ENCODE measurements at places on chromosomes 2 and 18.
A peak's percentile ranks its signal among the peaks of the same experiment; 100 is the strongest.

- DNase-seq, result no peak
Observed at GRCh38 chr2:11102956-11103860, 52.1 kb upstream of the SLC66A3 start.

GRCh38 chr2:228675646-228676045 is 494.2 kb upstream of the SPHKAP start:
- no peak for DNase-seq

GRCh38 chr2:61244694-61245093 is 82.7 kb downstream of the C2orf74 start:
- DNase-seq, result no peak

GRCh38 chr18:76502551-76502950 is 7.5 kb upstream of the ZNF516 start:
- DNase-seq, result no peak

DNA sequence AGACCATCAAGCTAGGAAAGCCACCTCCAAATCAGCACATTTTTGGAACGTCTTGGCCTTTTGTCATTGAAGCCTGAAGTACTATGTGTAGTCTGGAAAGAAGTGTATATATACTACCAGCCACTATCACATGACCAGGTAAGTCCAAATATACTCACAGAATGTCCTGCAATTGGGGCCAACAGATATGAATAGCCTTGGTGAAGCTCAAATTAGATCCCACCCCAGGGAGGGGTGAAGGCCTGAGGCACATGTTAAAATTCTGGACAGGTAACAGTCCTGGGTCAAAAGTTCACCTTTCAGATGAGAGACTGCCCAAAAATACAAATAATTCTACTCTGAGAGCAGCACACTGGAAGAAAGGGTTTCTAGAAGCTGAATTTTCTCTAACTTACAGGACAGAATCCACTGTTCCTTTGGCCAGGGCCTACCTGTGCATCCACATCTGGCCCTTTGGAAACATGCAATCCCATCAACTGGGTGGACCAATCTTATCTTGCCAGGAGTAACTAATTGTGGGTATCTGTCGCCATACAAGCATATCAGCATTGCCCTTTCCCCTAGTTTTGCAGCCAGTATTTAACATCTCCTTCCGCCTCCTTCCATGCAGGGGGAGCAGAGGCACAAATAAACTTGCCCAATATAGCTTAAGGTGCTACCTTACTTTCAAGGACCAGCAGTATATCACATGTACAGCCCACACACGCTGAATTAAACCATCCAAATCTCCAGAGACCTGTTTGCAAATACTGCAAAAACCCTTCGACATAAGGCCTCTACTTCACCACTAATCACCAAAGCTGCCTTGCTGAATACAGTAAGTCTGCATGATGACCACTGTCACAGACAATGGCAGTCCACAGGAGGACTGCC is 67.8 kb downstream of the EIF5B start:
- no peak for DNase-seq

- DNase-seq, result no peak
Observed at GRCh38 chr2:177535958-177536504, 143.5 kb downstream of the AGPS start.

- no peak for DNase-seq
Observed at GRCh38 chr18:69755856-69756496, 191.7 kb downstream of the CD226 start.

DNA sequence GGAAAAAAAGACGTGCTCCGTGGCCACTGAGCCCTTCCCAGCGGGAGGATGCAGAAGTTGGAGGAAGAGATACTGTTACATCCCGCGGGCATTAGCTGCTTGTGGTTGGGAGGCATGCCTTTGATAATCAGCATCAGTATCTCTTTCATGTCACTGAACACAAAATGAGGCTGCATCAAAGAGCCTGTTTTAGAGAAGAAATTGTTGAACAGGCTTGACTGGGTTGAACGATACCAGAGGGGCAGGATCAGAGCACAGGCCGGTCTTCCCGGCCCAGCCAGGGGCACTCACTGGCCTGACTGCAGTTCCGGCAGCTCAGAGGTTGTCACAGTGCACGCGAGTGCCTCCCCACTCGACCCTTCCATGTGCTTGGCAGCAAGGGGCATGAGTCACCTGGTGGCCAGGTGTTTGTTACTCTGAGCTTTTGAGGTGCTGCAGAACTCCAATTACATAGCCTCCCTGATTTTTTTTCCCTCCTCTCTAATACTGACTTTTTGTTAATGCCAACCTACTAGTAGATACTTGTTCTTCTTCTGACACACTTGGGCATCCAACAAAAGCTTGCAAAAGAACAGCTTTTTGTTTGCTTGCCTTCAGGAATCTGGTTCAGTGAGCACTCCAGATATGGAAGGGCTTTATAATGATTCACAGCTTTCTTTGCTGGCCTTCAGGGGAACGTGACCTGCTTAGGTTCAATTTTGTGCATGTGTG is 121.6 kb downstream of the VAPA start:
- DNase-seq, result no peak

GRCh38 chr18:51739044-51739666 is 541.7 kb upstream of the MEX3C start:
- no peak for DNase-seq

DNA sequence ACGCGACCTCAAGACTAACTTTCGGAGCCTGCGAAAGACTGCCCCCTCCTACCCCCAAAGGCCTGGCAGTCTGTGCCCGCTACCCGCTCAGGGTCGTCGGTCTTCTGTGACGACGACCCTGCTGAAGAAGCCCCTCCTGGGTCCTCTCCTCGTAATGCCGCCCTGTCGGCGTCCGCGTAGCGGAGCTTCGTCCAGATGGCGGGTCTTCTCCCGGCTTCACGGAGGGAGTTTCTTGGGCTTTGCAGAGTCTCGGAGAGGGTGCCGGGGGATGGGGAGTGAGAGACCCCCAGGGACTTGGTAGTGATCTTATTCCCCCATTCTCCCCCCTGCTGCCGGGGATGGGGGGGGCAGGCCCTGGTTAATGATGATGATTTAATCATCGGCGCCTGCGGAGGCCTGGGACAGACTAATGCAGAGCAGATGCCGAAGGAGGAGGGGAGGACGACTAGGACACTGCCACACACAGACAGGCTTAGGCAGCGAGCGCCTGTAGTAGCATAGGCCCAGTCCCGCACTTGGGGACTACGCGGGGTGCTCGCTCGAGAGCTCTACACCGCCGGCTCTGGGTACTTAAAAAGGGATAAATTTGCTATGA is 528 bp upstream of the PCGF1 start:
- no peak for DNase-seq

DNA sequence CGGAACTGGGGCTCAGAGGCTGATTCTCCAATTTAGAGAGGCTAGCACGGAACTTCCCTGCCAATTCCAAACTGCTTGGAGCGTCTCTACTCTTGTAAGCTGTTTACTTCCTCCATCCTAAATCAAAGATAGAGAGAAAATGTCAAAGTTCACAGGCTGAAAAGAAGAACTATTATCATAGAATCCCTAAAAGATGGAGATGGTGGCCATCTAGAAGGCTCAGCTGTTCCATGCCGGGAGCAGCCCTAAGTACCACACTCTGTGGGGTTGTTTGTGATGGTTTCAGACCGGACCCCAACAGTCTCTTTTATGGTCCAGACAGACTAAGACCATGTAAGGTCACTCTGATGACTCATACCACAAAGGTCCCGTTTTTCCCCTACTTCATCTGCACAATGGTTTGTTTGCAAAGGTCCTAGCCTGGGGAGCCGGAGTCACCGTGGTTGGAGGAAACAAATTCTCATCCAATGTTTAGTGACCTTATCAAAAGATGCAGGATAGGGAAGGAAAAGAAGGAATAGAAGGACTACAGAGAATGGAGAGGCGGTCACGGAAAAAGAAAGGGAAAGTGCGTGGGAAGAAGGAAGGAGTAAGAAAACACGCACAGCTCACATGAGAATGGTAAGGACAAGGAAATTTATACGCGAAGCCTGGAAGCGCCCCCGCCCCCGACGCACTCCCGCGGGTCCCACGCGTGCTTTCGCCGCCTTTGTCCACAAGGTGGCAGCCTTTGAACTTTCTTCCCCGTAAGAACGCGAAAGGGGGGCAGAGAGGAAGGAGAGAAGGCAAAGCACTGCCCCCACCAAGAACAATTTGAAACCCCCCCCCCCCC is 453 bp upstream of the ANTXR1 start:
- DNase-seq, result no peak

DNA sequence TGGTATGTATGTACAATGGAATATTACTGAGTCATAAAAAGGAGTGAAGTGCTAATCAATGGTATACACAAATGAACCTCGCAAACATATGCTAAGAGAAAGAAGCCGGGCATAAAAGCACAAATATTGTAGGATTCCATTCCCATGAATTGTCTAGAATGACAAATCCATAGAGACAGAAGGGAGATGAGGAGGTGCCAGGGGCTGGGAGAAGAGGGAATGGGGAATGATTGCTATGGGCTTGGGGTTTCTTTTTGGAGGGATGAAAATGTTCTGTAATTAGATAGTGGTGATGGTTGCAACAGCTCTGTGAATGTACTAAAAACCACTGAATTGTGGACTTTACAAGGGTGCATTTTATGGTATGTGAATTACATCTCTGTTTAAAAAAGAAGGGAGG is 73.5 kb downstream of the GLI2 start:
- DNase-seq, result no peak

- no peak for DNase-seq
Observed at GRCh38 chr2:162317861-162318327, 590 bp downstream of the IFIH1 start.

GRCh38 chr2:68934021-68934420 is 18.7 kb downstream of the GKN2 start:
- DNase-seq, result no peak

DNA sequence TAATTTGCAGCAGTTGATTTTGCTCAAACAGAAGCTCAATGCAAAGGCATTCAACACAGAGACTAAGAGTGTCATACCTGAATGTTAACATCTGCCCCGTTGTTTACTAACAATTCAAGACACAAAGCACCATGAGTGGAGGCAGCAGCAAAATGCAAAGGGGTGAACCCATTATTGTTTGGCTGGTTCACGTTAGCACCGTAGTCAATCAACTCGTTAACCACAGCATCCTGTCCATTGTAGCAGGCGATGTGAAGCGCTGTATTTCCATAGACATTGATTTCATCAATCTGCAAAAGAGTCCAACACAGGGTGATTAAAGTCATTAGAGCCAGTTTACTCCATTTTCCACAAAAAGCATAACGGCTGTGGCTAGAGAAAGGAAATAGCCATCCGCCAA is 189.3 kb downstream of the ANKRD44 start:
- no peak for DNase-seq

DNA sequence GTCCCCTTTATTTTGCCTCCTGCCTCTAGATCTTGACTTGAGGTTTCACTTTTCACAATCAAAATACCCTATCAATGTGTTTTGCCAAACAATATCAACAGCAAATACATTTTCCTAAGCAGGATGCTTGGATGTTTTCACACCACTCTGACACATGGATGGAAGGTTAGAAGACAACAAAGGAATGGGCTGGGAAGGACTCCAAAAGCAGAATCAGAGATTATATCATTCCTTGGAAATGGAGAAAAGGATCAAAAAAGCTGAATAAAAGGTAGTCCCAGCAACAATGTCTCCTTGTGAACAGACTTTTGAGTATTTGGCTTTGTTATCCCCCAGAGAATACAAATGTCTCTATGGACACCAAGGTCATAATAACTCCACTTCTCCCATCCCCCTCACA is 170.8 kb downstream of the ETAA1 start:
- DNase-seq, result no peak

GRCh38 chr2:167114018-167114417 is 225.7 kb downstream of the XIRP2 start:
- no peak for DNase-seq

- no peak for DNase-seq
Observed at GRCh38 chr2:215439404-215439803, 3.5 kb upstream of the FN1 start.

DNA sequence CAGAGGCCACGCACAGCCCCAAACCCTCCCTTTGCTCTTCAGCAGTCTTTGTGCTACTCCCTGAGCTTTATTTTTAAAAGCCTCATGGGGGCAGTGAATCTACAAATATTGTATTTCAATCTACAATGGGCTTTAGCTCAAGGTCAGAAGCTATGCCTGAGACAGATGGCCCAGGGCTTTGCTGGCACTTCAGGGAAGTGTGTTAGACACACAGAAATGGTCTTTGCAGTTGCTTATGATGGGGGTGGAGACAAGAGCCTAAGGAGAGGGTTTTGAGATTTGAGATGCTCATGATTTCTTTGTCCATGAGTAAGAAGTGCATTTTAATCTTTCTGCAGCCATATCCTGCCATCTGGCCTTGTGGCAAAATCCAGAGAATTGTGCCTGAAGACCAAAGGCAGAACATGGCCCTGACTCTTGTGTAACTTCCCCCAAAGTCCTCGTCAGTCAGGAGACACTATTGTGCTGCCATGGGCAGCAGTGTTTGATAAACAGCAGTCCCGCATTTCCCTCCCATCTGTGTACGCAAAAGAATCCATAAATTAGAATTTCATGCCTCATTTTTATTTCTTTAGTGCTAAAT is 92.6 kb downstream of the VAPA start:
- DNase-seq, result no peak

DNA sequence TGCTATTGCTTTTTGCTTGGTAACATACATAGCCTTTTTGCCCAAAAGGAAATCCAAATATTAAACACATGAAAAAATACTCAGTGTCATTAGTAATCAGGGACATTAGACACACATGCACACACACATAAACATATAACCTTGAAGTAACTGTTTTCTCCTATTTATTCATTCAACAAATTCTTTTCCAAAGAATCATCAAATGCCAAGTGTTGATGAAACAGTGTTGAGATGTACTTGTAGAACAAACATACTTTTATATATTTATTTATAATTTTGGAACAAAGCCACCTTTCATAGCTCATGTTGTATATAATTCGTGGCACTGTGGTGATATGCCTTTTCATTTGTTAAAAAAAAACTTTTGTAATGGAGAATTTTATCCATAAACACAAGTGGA is 81.0 kb downstream of the APLF start:
- no peak for DNase-seq

GRCh38 chr2:80517316-80517715 is 212.8 kb upstream of the LRRTM1 start:
- no peak for DNase-seq

DNA sequence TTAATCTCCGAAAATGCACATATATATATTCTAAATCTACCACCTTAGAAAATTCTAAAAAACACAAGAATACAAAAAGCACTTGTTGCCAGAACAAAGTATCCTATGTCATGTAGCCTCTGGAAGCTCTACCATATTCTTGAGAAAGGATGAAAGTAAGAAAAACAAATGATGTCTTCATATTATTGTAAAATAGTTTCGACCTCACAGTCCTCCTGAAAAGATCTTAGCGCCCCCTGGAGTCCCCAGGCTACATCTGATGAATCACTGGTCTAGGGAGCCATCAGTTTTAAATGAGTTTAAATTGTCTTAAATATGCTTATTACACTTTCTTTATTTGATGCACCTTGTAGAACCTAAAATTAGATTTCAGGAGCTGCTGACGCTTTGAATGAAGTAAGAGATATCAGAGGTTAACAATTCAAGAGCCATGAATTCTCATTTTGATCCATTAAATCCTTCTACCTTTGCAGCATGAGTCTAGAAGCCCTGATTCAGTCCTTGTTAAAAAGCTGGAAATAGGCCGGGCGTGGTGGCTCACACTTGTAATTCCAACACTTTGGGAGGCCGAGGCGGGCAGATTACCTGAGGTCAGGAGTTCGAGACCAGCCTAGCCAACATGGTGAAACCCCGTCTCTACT is 138.8 kb downstream of the MCFD2 start:
- DNase-seq, result peak; percentile 12

Data from stimulated activated CD8-positive, alpha-beta memory T cell treated with anti-CD3 and anti-CD28 coated beads, Interleukin-15, amount 100 ng/mL, for 24 hours (primary cell).